ENCODE measurements at places on chromosomes 6 and 20. TPM values are rescaled to one million over a fixed set of nuclear protein-coding genes. Genes with fewer than 3 reads are reported as not detected.

DNA sequence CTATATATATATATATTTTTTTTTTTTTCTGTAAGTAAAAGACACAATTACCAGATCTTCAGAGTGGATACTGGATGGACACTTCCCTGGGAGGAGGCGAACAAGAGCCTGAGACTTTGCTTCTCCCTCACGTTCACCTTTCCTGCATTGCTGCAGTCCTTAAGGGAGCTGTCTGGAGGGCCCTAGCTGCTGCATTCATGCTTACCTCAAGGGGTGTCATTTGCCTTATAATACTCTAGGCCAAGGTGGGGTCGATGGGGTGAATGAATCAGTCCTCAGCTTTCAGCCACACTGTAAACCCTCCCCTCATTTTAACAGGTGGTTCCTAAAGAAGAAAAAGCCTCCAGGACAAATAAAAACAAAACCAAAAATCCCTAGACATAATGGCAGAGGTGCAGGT lies 34.8 kb upstream of the CD83 start:
- DNase-seq: no peak

DNA sequence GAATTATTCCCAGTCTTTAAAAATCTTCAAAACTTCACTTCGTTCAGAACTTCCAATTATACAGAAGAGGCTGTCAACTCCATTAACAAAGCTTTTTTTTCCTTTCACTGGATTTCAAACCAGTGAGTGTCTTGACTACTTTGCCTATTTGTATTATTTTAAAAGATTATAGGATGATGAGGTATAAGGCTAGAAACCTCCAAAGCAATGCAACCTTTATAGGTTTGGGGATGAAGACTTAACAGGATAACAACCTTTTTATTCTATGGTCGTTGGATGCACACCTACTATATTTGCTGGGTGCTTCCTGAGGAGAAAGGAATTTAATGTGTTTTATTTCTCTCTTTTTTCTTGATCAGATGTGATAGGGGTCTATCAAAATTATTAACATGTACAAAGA lies 1.9 kb upstream of the OVOL2 start:
- no peak for DNase-seq

DNA sequence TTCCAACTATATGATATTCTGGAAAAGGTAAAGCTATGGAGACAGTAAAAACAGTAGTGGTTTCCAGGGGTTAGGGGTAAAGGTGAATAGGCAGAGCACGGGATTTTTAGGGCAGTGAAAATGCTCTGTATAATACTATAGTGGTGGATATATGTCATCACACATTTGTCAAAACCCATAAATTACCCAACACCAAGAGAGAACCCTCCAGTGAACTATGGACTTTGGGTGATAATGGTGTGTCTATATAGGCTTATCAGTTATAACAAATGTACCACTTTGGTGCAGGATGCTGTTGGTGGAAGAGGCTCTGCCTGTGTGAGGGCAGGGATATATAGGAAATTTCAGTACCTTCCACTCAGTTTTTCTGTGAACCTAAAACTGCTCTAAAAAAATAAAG lies 149.9 kb downstream of the GPX5 start:
- no peak for DNase-seq

DNA sequence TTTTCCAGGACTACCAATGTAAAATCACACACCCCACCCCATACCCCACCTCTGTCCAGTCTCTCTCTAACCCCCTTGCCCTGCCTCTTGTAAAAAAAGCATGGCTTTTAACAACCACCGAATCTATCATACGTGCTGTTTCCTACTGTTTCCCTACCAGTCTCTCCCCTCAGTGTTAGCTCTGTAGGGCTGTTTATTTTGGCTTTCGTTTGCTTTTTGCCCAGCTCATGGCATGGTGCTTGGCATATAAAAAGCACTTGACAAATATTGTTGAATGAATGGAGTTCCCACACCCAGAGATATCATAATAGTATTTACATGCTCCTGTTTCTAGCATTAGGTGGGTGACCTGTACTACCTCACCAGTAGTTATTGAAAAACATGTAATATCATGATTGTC lies 148.2 kb downstream of the OPRM1 start:
- no peak for DNase-seq

- no peak for DNase-seq
Measured at GRCh38 chr20:33273117-33273851, 9.7 kb upstream of the BPIFB1 start.

DNA sequence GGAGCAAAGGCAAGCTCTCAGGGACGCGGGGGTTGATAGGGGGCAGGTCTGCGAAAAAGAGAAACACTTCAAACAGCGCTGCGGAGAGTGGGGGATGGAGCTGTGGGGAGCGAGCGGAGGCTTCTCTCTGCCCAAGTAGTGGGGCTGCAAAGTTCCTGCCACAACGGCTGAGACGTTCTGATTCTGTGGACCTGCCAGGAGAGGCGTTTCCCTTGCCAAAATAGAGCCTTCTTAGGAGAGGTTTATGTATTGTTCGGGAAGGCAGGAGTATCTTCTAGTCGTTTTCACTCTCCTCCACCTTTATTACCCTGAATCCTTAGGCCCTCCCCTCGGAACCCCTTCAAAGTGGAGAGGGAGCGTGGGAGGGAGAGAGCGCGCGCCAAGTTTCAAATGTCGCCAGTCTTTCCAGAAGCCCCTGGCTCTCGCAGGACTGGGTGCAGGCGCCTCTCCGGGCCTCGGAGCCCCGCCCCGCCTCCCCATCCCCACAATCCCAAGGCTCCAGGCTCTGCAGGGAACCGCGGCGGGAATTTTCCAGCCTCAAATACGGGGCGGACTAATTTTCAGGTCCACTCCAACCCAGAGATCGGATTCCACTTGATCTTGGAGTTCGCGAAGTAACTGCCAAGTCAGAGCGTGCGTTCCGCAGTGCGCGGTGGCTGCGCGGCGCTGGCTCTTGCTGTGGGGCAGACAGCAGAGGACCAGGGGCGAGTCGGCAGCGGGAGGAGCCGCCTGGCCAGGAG lies 10.0 kb upstream of the POU3F2 start:
- DNase-seq: no peak

The MMP24OS gene
- 96.5 TPM for total RNA-seq
